Kidney (tissue), 22 donors: ENCODE measurements at places on chromosomes 2 and 18. TPM values are rescaled to one million over a fixed set of nuclear protein-coding genes. Genes with fewer than 3 reads are reported as not detected.

DNA sequence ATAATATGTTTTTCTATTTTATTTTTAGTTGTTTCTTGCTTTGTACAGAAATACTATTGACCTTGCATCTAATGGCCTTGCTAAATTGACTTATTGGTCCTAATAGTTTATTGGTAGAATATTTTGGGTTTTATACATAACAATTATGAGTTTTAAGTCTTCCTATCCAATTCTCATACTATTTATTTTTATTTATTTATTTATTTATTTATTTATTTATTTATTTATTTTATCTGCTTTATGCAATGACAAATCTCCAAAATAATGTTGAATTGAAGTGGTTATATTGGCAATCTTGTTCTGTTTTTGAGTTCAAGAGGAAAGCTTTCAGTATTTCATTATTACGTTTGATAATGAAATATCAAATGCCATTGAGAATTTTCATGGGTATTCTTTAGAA, 488.3 kb downstream of the CDH2 start:
- no peaks in the 10 kb centered on the region for H3K4me1 ChIP-seq
- no peaks in the 10 kb centered on the region for H3K27me3 ChIP-seq
- H3K4me3 ChIP-seq = no peak overlapping the region
- H3K36me3 ChIP-seq = no peaks in the 10 kb centered on the region
- H3K27ac ChIP-seq = no peak overlapping the region
- no peak for DNase-seq

- H3K4me1 ChIP-seq = no peaks in the 10 kb centered on the region
- DNase-seq = no peak
- no peaks in the 10 kb centered on the region for H3K27me3 ChIP-seq
- H3K27ac ChIP-seq = no peak overlapping the region
Observed at GRCh38 chr2:108220191-108220590, 19.6 kb upstream of the SULT1C3 start.

DNA sequence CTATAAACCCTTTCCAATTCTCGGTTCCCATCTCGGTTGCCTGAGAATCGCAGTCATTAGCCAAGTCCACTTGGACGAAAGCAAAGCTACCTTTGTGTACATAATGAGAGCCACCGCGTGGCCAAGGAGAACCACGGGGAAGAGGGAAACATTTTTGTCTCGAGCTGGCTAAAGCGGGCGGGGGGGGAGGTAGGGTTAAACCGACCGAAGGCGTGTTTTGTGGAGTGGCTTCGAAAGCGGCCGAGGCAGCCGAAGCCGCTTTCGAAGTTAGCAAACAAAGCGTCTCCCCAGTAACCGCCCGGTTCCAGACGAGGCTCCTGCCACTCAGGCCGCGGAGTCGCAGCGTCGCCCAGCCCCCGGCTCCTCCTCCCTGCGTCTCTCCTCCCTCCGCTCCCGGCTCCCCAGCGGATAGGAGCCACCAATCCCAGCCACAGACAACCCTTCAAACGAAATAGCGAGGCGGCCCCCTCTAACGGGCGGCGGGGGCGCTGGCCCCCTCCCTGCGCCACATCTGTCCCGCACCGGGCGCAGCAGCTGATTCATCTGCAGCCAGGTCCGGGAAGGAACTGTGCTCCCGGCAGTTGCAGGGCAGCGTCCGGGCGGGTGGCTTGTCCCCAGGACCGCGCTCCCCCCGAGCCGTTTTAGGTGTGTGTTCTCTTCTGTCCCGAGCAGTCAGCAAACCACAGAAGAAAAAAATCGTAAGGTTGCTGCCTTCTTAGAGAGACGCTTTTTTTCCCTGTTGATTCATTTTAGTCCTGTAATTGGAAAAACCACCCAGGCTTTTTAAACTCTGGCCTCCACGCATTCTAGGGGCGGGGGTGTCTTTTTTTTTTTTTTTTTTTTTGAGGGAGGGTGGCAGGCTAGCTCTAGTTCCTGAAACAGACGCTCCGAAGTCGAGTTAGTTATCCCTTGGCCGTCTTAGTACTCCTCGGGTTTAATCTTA, 1.8 kb upstream of the TGIF1 start:
- DNase-seq = peak; percentile 99
- H3K4me1 ChIP-seq = no peaks in the 10 kb centered on the region
- no peaks in the 10 kb centered on the region for H3K27me3 ChIP-seq
- peak overlapping the region; percentile 99 for H3K27ac ChIP-seq
- H3K4me3 ChIP-seq = peak overlapping the region; percentile 90
- H3K36me3 ChIP-seq = no peaks in the 10 kb centered on the region

GRCh38 chr2:21928292-21928691, 804.5 kb downstream of the TDRD15 start:
- H3K27ac ChIP-seq = no peak overlapping the region
- H3K4me3 ChIP-seq = no peak overlapping the region
- H3K27me3 ChIP-seq = no peaks in the 10 kb centered on the region
- no peaks in the 10 kb centered on the region for H3K4me1 ChIP-seq
- DNase-seq = no peak

Gene KYNU
- total RNA-seq = 6.4 TPM
